T-helper 2 cell (primary cell): ENCODE measurements at places on chromosomes 11 and 22.
A peak's percentile ranks its signal among the peaks of the same experiment; 100 is the strongest.

GRCh38 chr11:31366795-31367194 is 2.7 kb downstream of the DCDC1 start:
- no peak for DNase-seq

DNA sequence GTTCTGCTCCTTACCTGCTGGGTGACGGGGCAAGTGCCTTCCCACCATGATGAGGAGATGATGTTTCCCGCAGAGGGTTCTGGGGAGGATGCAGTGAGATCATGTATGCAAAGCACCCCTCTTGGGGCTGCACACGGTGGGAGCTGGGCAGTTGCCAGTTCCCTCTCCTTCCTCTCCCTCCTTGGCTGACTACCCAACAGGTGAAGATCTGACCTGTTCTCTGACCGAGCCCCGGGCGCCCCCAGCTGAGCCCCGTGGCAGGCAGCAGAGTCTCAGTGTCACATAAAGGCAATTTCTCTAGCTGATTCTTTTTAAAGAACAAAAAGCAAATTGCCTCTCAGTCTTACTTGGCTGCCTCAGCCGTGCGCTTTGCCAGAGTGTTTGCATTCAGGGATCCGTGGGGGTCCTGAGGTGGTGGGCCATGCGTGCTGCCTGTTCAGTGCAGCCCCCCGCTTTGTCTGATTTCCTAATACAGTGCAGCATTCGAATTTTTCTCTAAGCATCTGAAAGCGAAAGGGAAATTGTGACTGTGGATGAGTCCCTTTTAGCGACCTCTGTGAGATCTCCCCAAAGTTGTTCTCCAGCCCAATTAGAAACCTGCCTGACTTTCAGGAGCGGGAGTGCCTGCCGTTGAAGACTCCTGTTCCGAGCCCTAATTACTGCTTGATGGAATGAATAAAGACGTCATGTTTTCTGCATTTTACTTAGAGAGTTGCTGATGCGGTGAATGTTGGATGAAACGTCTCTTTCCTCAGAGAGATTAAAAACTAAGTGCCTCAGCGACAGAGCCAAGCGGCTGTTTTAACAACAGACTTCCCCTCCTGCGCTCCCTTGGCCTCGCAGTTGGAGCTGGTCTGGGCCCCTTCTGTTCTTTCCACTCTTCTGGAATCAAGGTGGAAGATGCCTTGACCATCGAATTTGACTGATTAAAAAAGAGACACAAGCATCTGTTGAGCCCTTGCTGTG is 86.0 kb downstream of the GRIK4 start:
- DNase-seq, result no peak

GRCh38 chr11:2404735-2405196 is 4.2 kb downstream of the TSSC4 start:
- DNase-seq, result no peak

- no peak for DNase-seq
Observed at GRCh38 chr22:27003297-27003696, 345.9 kb downstream of the MIAT start.

- DNase-seq, result no peak
Observed at GRCh38 chr11:117601006-117601708, 195.9 kb downstream of the DSCAML1 start.

GRCh38 chr11:69337211-69337721 is 43.3 kb downstream of the MYEOV start:
- DNase-seq, result peak; percentile 11

GRCh38 chr11:19605520-19606371 is 106.9 kb upstream of the NAV2 start:
- no peak for DNase-seq

- peak; percentile 70 for DNase-seq
Observed at GRCh38 chr11:2151500-2152257, 9.3 kb downstream of the INS start.

- no peak for DNase-seq
Observed at GRCh38 chr11:79035881-79036280, 404.9 kb downstream of the TENM4 start.

DNA sequence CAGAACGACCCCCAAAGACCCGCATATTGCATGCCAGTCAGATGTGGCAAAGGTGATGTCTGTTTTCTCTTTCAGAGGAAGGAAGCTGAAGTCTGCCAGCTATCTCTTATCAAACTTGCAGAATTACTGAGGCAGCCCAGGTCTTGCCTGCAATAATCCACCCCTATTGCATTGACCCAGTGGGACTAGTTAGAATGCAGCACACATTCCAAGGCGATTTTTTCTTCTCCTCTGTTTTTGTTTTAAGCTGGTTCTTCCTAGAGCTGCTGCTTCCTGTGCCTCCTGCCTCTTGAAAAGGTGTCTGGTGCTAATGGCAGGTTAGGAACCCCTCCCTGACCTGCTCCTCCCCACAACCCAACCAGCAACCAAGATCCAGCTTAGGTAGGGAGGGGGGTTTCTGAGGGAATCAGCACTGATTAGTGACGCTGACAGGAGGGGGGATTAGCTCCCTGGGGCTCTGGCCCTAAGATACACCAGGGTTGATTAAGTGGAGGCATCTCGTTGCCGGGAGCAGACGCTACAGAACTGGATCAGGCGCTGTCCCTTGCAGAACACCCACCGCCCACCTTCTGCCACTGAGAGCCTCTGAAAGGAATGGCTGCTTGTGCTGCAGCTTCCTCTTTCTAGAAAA is 2.8 kb downstream of the NTM start:
- no peak for DNase-seq

DNA sequence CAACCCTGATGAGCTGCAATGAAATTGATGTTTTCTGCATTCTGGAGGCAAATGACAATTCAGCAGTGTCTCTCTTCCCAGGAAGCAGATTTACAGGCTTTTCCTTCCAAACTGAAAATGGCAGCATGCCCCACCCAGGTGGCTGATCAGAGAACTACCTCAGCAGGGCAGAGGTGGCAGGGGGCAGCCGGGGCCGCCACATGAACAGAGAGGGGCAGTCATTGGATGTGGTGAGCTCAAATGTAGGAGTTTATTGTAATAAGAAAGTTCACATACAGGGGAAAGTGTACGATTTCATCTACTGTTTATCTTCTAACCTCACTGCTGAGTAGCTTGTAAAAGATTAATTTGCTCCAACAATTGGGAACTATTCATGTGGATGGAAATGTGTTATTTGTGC is 15.7 kb upstream of the PARVA start:
- DNase-seq, result no peak

GRCh38 chr11:122069707-122070360 is 46.2 kb downstream of the BLID start:
- peak; percentile 46 for DNase-seq

DNA sequence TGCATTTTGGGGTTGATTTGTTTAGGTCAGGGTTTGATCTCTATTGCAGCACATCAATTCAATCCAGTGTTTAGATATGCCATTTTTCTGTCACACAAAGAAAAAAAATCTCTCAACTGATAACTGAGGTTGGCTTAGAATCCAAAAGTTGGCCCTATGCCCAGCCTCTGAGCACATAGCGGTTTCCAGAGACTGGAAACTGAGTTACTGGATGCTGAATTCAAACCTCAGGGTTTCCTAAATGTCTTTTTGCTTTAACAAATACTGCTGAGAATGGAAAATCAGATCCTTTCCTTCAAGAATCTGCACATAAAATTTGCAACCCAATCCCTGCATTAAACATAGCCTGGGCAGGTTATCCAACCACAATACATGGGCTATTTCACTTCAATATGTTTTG is 4.0 kb downstream of the P4HA3 start:
- DNase-seq, result no peak

DNA sequence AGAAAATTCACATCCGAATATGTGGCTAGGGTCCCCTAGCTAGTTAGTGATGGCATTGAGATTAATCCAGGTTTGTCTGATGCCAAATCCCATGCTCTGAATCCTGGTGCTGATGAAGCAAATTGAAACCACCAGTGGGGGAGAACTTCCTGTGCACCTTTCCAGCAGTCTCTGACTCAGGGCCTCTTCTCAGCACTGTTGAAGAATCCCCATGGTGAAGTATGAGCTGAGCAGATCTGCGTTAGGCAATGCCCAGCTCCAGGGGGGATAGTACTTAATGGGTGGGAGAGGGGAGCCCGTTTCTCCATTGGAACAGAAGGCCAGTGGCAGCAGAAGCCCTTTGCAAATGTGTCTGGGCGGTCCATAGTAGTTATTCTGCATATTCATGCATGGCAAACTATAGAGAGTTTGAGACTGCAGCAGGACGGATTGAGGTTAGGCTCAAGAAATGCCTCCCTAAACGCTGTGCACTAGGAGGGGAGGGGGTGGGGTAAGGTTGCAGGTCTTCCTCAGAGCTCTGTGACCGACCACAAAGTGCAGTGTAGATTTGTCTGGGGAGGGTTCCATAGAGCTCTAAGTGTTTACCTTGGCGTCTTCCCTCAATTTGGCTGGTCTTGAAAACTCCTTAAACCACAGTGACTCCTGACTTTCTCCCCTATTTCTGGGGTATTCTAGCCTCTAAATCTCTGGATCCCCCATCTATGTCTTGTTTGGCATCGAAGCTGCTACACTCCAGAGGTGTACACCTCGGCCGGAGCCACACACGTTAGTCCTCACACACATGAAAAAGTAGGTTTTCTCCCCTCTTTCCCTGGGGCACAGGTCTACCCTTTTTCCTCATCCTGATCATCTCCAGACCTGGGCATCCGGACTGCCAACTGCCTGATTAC is 4.8 kb downstream of the POU2F3 start:
- no peak for DNase-seq

DNA sequence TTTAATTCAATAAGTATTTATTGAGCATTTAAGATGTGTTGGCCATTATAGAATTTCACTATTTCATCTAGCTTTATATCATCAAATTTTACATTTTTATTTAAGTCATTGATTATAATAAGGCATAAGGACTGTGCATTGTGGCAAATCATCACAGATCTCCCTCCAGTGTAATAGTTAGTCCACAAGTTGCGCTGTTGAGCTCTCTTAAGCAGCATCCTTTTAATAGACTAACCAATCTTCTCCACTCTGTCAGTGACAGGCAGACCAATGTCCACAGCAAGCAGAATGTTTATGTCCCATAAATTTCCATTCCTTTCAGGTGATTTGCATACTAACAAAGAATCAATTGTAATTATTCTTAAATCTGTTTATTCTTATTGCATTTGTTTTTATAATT is 595.3 kb upstream of the CCDC90B start:
- no peak for DNase-seq

GRCh38 chr11:31231601-31232000 is 137.9 kb downstream of the DCDC1 start:
- DNase-seq, result no peak

DNA sequence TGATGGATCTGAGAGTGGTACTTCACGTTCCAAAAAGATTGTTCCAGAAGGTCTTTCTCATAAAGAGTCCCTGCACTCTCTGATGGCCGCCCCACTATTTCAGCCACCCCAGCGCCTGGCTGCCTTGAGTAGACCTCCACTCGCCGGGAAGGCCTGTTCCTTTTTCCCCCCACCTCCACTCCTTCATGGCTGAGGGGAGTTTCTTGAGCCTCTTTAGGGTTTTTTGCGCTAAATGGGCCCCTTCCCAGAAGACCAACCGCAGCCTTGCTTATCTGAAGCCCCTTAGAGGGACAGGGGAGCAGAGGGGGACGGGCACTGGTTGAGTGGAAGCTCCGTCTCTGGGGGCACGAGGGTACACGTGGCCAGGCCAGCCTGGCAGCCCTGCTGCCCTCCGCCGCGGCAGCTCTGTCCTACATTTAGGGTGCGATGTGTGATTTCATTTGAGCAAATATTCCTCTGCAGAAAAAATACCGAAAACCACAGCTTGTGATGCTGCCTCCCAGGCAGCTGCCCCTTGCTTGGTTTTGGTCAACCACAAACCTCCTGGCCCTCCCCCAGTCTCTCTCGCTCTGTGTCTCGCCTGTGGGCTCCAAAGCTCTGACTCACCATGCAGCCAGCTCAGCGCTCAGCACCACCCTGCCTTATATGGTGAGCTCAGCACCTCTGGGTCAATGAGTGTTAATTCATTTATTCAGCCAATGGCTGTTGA is 88.7 kb downstream of the TP53I11 start:
- DNase-seq, result peak; percentile 69

- no peak for DNase-seq
Observed at GRCh38 chr11:110087812-110088534, 5.2 kb upstream of the ZC3H12C start.

DNA sequence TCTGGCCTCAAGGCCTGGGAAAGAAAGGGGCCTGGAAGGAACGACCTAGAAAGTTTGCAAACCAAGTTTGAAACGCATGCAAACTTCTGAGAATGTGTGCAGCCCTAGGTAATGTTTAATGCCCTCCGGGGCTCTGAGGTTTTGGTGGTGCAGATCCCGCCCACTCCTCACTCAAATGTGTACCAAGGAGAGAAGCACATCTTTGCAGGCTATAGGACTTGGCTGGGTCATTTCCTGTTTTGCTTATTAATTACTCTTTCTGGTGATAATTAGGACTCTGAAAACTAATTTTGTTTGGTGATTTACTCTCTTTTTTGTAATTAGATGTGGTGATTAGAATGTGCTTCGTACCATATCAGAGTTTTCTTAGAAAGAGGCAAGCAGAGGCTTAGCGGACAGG is 625.9 kb upstream of the CADM1 start:
- DNase-seq, result no peak

- no peak for DNase-seq
Observed at GRCh38 chr22:26342745-26343410, 86.2 kb upstream of the ASPHD2 start.

- DNase-seq, result no peak
Observed at GRCh38 chr11:11253497-11253896, 99.6 kb downstream of the CSNK2A3 start.

DNA sequence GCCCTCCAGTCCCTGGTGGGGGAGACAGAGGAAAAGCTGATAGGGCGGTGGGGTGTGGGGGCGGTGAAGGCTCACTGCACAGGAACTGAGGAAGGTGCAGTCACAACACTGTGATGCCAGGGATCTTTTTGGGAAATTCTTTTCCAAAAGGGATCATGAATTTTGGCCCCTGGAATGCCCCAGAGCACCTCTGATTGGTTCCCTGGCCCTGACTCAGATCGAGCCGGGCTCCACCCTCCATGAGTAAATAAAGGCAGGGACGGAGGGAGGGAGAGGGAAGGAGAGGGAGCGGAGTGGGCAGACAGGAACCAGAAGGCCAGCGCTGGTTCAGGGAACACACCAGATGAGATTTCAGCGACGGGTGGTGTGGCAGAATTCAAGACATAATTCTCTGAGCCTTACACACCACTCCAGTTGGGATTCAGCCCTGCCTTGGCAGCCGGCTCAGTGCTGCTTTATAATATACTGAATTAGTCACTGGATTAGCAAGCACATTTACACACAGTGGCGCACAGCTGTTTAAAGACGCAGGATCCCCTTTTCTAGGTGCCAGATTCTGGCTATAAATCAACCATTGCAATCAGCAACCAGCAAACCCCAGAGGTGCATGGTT is 80.3 kb downstream of the ETS1 start:
- DNase-seq, result no peak

DNA sequence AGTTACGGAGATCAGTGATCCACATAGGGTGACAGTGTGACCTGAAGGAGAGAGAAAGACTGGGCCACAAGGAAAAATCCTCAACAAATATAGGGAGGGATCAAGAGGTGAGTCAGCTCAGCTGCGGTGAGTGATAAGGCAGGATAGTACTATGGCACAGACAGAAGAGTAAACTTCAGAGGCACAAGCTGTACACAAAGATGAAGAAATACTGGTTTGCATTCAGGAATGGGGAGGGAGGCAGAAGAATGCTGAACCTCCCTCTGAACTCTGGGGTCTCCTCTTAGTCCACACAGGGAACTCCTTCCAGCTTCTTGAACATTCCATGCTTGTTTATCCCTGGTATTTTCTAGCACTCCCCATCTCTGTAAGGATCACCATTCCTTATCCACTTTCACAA is 162.7 kb downstream of the BARX2 start:
- no peak for DNase-seq
